Stimulated activated CD4-positive, alpha-beta T cell treated with anti-CD3 and anti-CD28 coated beads, Interleukin-15, amount 100 ng/mL, for 48 hours (primary cell): ENCODE measurements at places on chromosomes 3 and 15.

DNA sequence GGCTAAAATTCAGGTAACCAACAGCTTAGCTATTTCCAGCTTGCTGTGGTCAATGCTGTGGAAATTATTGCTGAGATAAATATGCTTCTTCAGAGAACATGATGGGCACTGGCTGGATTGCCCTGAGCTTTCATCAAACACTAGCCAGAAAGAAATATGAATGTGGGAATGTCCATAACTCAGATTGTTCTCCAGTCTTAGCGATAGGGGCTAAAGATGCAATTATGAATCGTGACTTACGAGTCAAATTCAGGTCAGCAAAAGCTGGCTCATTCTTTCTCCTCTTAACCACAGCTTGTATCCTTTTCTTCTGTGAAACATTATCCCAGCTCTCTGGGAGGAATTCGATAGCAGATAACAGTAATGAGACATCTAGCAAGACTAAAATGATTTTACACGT, 307.6 kb downstream of the RYR3 start:
- DNase-seq, result no peak

DNA sequence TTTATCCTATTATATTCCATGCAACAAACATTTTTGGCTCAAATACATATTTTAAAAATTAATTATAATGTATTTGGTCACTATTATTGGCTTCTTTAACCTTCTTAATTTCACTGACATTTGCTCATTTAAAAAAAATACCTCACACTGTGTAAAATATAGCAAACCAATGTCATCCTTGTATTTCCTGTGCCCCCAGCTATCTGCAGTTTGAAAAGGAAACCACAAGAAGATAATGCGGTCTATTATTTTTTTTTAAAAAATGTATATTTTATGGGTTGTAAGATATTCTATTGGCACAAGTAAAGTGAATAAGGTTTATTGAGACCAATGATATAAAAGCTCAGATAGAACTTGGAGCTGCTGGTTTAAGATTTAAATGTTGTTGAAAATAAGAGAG, 904.2 kb downstream of the SI start:
- DNase-seq, result no peak

GRCh38 chr3:127485396-127486170, 105.0 kb downstream of the TPRA1 start:
- DNase-seq, result no peak

DNA sequence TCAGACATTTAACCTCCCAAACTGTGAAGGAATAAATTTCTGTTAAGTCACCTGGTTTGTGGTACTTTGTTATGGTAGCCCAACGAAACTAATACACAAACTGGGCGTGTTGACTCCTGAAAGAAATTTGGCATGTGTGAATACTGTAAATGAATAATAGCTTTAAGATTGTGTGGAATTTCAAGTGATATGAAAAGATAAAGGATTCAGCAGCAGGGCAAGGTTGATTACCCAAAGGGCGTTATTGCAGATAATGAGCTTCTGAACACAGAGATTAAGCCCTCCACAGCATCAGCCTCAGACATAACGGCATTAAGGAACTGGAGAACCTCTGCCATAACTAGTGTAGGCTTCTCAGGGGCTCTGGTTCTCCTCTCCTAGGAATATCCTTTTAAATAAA, 451.5 kb upstream of the NECTIN3 start:
- no peak for DNase-seq

- no peak for DNase-seq
Observed at GRCh38 chr3:121654493-121655385, 6.0 kb downstream of the HCLS1 start.

GRCh38 chr15:69237718-69238117, 61.0 kb upstream of the PAQR5 start:
- DNase-seq, result no peak

DNA sequence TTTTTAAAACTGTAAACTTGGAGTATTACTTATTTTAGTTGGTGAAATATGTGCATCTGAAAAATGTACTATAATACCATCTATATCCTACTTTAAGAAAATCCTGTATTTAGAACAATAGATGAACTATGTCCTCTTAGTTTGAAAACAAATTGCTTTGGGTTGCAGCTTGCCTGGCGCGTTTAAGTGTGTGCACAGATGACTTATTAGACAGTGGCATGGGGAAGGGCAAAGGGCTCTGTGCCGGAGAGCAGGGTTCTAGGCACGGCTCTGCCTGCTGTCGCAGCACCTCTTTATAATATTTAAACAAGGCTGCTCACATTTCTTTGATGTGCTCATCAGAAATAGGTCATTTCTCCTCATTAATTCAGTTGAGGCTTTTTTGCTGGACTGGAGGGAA, 10.0 kb downstream of the PXK start:
- no peak for DNase-seq

- no peak for DNase-seq
Observed at GRCh38 chr3:125142940-125143339, 69.6 kb downstream of the SLC12A8 start.

- no peak for DNase-seq
Observed at GRCh38 chr3:121918779-121919483, 24.7 kb downstream of the SLC15A2 start.

- DNase-seq, result no peak
Observed at GRCh38 chr3:29639578-29640290, 358.9 kb downstream of the RBMS3 start.
